SW480 (cell line): ENCODE measurements at places on chromosomes 3 and 15.
A peak's percentile ranks its signal among the peaks of the same experiment; 100 is the strongest.

- DNase-seq = no peak
These were observed 40.6 kb upstream of the GLCE start for GRCh38 chr15:69119683-69120395.

DNA sequence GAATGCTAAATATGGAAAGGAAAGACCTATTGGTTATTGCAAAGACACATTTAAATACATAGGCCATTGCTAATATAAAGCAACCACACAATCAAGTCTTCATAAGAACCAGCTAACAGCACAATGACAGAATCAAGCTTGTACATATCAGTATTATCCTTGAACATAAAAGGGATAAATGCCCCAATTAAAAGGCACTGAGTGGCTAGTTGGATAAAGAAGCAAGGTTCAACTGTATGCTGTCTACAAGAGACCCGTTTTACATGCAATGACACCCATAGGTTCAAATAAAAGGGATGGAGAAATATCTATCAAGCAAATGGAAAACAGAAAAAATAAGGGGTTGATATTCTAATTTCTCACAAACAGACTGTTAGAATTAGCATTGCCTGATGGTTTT, 706.1 kb downstream of the EPHA3 start:
- DNase-seq = no peak

- DNase-seq = peak; percentile 51
These were observed 39.6 kb upstream of the PDCD6IP start for GRCh38 chr3:33758864-33759263.

GRCh38 chr3:108897883-108898282, 55.8 kb downstream of the GUCA1C start:
- DNase-seq = no peak

GRCh38 chr3:57389271-57389670, 96.8 kb upstream of the ASB14 start:
- no peak for DNase-seq

GRCh38 chr3:30231277-30232141, 374.9 kb upstream of the TGFBR2 start:
- no peak for DNase-seq

- no peak for DNase-seq
These were observed 33.6 kb downstream of the SSUH2 start for GRCh38 chr3:8610951-8611350.

DNA sequence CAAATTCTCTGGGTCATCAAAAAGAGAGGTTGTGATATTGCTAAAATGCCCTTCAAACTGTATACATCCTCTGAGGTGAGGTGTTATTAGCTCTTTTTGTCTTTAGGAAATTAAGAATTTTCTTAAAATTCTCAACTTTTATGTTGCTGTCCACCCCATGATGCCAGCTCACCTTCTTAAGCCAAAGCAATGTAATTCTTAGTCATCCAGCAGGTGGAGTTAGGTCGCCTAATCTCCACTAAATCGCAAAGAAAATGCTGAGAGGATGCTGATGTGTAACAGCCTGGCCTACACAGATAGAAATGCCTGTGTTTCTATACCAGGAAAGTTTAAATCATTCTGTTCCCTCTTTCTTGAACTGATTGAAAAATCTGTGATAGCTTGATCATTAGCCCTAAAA, 770.2 kb upstream of the ALCAM start:
- peak; percentile 25 for DNase-seq

- DNase-seq = no peak
These were observed 43.3 kb upstream of the MITF start for GRCh38 chr3:69695933-69696332.

GRCh38 chr15:29708519-29708918, 113.7 kb downstream of the TJP1 start:
- DNase-seq = no peak

- DNase-seq = no peak
These were observed 58.5 kb downstream of the RFTN1 start for GRCh38 chr3:16455001-16455400.

GRCh38 chr15:89034305-89034704, 54.0 kb upstream of the ABHD2 start:
- DNase-seq = peak; percentile 46

- no peak for DNase-seq
These were observed 15.2 kb downstream of the IVD start for GRCh38 chr15:40420793-40421192.

- DNase-seq = peak; percentile 19
These were observed 39.3 kb downstream of the ADCY5 start for GRCh38 chr3:123409443-123410148.

DNA sequence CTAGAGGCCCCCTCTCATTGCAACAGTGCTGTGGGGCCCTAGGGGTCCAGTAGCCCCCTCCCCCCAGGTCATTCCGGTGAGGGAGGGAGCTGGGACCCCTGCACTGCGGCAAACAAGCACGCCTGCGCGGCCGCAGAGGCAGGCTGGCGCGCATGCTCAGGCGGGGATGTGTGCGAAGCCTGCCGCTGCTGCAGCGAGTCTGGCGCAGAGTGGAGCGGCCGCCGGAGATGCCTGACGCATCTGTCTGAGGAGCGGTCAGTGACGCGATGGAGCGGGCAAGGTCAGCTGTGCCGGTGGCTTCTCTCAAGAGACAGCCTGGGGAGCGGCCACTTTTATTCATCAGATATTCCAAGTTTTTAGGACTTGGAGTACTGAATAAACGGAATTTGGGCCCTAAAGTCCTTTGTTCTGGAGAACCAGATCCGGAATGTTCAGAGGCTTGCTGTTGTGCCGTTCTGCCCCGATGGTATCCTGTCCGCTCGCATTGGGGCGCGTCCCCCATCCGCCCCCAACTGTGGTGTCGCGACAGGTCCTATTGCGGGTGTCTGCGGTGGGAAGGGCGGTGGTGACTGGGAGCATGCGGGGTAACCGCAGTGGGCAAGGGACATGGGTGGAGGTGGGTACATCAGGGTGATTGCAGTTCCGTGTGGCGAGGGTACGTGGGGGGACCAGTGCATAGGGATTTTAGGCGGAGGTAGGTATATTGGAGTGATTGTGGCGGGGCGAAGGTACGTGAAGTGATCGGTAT, at the start of the genes SNRPN and SNURF:
Gene SNRPN, plus strand, starts transcription at position 205 of the 748 bp plus-strand sequence. CDS start 19,467 bp downstream, outside the sequence.
Gene SNURF, plus strand, starts transcription at position 205 of the 748 bp plus-strand sequence. Its CDS starts 62 bp downstream, at position 267.
- no peak for DNase-seq

GRCh38 chr3:39592311-39593050, 125.0 kb downstream of the MOBP start:
- no peak for DNase-seq

GRCh38 chr3:152964911-152965609, 130.1 kb downstream of the P2RY1 start:
- no peak for DNase-seq

DNA sequence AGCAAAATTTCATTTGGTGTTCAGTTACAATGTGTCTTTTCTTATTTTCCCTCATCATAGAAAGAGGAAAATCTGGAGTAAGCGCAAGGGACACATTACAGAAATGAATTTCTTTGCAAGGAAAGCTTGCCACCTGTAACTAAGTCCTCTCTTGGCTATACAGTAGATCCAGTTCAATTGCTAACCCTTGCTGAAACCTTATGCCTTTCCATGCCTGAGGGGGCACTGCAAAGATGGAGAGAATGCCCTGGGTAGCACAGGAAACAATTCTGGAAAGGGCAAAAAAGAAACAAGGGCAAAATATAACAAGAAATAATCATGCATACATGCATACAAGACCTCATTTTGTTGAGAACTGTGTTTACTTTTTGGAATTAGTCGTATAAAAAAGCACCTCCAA, 4.3 kb downstream of the CADM2 start:
- no peak for DNase-seq

DNA sequence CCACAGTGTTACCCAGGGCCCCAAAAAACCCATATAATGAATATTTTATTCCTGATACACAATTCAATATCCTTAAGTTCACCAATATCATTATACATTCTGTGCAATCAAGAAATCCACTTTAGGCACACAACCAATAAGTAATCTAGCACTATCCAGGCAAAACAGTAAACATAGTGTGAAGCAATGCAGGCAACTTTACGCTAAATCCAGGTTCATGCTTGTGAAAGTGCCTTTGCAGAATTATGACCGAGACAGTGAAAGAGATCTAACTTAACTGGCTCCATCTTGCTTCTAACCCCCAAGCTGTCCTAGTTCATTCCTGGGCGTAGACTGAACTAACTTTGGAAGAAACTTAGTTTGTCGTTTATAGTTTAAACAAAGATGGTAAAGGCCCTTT, 34.2 kb upstream of the INO80 start:
- DNase-seq = no peak

- DNase-seq = no peak
These were observed 2.2 kb downstream of the SECISBP2L start for GRCh38 chr15:49044002-49044401.

DNA sequence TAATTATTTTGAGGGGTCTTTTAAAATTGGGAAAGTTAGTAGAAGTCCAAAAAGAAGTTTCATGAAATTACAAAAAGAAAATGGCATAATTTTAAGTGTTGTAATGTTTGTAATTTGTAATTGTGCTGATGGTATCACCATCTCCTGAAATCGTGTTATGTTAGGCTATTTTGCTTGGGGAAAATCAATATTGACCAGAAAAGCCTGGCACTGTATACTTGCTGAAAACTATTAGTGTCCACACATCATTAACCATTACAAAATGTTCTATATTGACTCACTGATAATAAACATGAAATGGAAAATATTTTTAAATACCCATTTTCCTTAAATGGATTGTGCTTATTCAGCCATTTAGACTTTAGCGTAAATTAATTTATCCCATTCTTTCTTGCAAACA, 40.3 kb upstream of the ZBED2 start:
- no peak for DNase-seq

GRCh38 chr15:88897456-88898194, 2.3 kb upstream of the HAPLN3 start:
- peak; percentile 81 for DNase-seq

- DNase-seq = no peak
These were observed 466.1 kb upstream of the CFAP20DC start for GRCh38 chr3:59515966-59516365.

DNA sequence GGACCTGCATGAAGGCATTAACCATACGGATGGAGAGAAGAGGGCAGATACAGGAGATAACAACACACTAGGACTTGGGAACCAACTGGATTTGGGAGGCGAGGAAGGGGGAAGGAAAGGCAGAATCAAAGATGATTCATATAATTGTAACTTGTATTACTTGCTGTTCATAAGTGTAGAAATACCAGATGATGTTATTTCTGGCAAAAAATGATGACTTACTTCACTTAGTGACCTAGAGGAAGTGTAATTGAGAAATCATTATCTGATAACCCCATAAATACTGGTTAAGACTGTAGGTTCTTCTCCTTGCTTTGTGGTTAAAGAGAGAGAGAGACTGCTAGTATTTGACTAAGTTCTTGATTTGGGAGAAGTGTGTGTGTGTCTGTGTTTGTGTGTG, 50.5 kb upstream of the GK5 start:
- DNase-seq = no peak

DNA sequence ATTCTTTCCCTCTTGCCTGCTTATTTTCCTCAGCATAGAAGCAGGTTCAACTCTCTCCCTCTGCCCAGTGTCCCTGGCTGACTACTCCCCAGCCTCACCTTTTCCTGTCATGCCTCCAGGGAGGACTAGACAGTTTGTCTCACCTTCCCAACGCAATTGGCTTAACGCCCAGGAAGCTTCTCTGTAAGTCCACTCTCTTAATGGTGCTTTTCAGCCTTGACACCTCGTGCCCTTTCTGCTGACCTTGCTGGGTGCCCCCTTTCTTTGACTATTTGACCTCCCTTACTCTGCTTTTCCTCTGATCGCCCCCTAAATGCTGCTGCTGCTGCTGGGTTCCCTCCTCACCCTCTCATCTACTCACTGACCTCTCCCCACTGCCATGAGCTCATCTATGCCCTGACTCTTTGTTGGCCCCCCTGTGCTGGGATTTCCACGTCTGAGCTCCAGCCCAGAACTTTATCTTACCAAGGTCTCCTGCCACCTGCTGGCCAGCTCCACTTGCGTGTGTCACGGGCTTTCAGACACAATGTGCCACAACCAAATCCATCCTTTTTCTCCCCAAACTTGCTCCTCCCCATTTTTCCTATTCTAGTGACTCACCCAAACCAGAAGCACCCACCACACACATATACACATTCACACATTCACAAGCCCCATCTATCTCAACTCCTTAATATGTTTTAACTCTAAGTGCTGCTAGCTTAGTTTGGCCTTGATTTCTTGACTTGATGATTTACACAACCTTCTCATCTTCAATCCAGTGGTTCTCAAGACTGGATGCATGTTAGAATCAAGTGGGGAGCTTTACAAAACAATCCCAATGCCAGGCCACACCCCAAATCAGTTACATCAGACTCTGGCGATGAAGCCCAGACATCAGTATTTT, 16.6 kb downstream of the EPB42 start:
- peak; percentile 15 for DNase-seq

GRCh38 chr3:116191409-116191808, 253.9 kb downstream of the LSAMP start:
- no peak for DNase-seq

DNA sequence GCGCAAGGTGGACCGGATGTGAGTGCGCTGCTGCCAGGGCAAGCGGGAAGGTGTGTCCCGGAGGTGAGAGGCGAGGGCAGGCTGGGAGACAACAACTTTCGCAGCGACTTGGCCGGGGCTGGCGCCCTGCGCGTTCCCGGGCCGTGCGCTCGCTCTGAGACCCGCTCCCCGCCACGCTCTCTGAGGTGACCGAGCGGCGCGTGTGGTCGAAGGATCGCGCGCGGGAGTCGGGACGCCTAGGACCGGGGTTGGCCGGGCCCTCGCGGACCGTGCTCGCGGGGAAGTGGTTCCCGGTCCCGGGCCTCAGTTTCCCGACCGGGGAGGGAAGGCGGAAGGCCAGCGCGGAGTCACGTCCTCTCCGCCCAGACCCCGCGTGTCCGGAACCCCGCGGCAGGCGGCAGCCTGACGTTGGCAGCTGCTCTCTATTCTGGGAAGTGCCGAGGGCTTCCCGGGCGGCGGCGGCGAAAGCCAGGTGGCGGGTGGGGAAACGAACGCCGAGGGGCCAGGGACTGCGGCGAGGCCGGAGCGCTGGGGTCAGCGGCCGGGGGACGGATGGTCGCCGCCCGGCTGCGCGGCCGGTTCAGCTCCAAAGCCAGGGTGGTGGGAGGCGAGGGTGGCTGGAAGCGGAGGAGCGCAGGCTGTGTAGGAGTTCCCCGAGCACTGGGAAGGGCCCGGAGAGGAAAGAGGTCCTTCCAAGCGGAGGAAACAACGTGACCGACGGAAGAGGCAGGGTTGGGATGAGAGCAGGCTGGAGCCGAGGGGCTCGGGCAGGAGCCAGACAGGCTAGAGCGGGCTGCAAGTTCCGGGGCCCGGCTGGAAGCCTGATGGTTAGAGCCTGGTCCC, 1.0 kb upstream of the IGF2BP2 start:
- DNase-seq = peak; percentile 86

- no peak for DNase-seq
These were observed 83.6 kb downstream of the HMG20A start for GRCh38 chr15:77504306-77504705.

DNA sequence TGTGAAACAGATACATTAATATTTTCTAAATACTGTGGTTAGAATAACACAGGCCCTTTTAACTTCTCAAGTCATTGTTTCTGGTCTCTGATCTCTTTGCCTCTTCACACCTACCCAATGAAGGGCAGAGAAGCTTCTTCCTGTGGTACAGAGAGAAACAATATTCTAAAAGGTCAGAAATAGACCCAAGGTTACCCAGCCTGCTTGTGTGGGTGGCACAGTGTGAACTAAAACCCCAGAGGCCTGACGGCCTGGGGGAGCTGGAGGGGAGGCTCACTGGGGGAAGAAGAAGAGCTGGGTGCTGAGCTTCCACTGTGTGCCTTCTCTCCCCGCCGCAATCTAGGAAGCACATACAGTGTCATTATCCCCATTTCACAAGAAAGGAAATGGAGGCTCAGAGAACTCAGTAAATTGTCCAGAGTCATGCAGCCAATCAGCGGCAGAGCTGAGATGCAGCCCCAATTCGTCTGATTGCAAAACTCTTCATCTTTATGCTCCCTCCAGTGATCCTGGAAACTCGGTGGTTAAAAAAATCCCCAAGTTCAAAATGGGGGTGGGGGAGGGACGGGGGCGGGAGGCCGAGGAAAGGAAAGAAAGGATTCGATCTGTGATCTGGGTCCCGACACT, 64.1 kb upstream of the HEG1 start:
- no peak for DNase-seq
